ENCODE measurements at places on chromosomes 1 and 21.

DNA sequence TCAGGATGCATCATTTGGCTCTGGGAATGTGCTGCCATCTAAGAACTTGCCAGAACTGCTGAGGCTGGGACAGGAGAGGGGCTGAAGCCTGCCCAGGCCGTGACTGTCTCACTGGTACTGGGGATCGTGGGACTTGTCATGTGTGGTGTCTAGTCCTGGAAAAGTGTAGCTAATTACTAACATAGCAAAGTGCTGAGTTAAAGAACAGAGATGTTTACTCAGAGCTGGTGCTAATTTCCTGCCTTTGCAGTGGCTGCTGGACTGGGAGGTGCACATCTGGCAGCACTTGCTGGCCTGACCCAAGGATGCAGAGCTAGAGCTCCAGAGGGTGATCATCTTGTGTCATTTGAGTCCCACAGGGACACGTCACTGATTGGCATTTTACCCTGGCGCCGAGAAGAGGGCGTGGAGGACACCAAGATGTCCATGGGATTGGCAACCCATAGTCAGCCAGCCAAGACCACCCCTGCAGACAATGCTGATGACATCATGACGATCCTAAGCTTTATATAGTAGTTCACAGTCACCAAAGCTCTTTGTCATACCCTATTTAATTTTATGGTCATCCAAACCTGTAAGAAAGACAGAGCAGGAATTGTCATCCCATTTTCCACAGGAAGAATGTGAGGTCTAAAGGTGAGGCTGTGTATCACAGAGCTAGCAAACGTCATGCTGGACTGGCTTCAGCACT, 110.1 kb upstream of the SLC44A3 start:
- no peak overlapping the region for H3K27ac ChIP-seq
- no peaks in the 10 kb centered on the region for H3K36me3 ChIP-seq
- H3K4me3 ChIP-seq, result no peak overlapping the region

- H3K4me3 ChIP-seq, result no peak overlapping the region
- no peaks in the 10 kb centered on the region for H3K36me3 ChIP-seq
- no peaks in the 10 kb centered on the region for H3K4me1 ChIP-seq
- no peaks in the 10 kb centered on the region for H3K27me3 ChIP-seq
- no peak for DNase-seq
- H3K27ac ChIP-seq, result no peak overlapping the region
These were observed 162.7 kb downstream of the ST6GALNAC3 start for GRCh38 chr1:76237211-76237610.

- H3K4me3 ChIP-seq, result no peak overlapping the region
- no peak overlapping the region for H3K27ac ChIP-seq
- no peak for DNase-seq
- H3K27me3 ChIP-seq, result no peaks in the 10 kb centered on the region
- peaks cover 18% of the 10 kb centered on the region for H3K4me1 ChIP-seq
These were observed 91.6 kb downstream of the LRRC8C start for GRCh38 chr1:89724369-89725010.

DNA sequence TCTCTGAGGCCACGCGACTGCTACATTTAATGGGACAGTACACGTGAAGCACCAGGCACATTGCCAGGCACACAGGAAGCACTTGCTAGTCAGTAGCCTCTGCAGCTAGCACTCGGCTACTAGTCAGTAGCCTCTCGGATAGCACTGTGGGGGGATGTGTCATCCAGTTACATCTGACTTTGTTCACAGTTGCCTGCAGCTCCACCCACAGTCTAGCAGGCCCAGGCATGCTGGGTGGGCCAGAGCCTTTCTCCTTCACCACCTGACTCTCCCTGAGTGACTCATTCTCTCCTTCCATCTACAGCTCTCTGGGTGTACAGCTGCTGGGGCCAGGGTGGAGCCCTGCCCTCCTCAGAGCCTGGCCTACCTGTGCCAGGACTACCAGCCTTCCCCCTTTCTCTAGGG, 51.5 kb downstream of the PTPRF start:
- H3K27ac ChIP-seq, result no peak overlapping the region
- H3K27me3 ChIP-seq, result no peaks in the 10 kb centered on the region
- no peak overlapping the region for H3K4me3 ChIP-seq
- no peaks in the 10 kb centered on the region for H3K36me3 ChIP-seq
- H3K4me1 ChIP-seq, result no peaks in the 10 kb centered on the region

GRCh38 chr1:7375329-7375728, 395.8 kb upstream of the VAMP3 start:
- H3K4me3 ChIP-seq, result no peak overlapping the region
- no peak overlapping the region for H3K27ac ChIP-seq
- no peak for DNase-seq
- H3K4me1 ChIP-seq, result no peaks in the 10 kb centered on the region
- no peaks in the 10 kb centered on the region for H3K36me3 ChIP-seq

DNA sequence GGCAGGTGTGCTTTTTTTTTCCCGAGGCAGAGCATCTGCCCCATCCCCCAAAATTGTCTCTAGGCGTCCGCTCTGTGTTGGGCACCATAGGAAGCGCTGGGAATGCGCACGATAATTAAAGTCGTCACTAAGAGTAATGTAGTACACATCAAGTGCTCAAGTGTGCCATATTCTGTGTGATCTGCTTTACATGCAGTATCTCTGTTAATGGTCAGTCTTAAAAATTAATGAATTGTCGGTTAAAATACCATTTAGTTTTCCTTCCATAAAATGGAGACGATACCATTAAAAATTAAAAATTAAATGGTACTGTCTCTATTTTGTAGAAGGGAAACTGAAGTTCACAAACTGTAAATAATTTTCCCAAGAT, 544 bp upstream of the CCT8 start:
- H3K27ac ChIP-seq, result peak overlapping the region; percentile 88
- H3K27me3 ChIP-seq, result no peaks in the 10 kb centered on the region
- peaks cover 9% of the 10 kb centered on the region for H3K36me3 ChIP-seq
- peak overlapping the region; percentile 80 for H3K4me3 ChIP-seq
- peaks cover 29% of the 10 kb centered on the region for H3K4me1 ChIP-seq
- no peak for DNase-seq

DNA sequence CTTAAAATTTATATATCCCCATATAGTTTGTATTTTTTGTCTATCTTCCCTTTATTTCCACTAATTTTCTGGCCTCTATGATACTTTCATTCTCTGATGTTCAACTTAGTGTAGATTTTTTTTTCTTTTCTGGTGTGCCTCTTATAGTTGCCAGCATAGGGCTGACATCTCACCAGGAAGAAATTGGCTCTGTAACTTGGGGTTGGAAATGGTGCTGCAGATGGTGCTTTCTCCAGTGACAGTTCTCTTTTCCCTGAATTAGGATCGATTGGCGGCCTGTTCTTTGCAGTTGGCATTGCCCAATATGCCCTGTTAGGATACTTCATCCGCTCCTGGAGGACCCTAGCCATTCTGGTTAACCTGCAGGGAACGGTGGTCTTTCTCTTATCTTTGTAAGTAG, 50.3 kb downstream of the SLC22A15 start:
- H3K27me3 ChIP-seq, result no peaks in the 10 kb centered on the region
- no peak overlapping the region for H3K27ac ChIP-seq
- no peak for DNase-seq
- no peaks in the 10 kb centered on the region for H3K36me3 ChIP-seq

GRCh38 chr1:224689374-224689773, 73.3 kb downstream of the CNIH3 start:
- H3K36me3 ChIP-seq, result no peaks in the 10 kb centered on the region
- H3K4me1 ChIP-seq, result no peaks in the 10 kb centered on the region
- H3K4me3 ChIP-seq, result no peak overlapping the region
- no peak for DNase-seq

GRCh38 chr1:161792740-161793139, 26.6 kb downstream of the ATF6 start:
- no peaks in the 10 kb centered on the region for H3K4me1 ChIP-seq
- no peak for DNase-seq
- no peak overlapping the region for H3K27ac ChIP-seq
- no peaks in the 10 kb centered on the region for H3K27me3 ChIP-seq
- no peak overlapping the region for H3K4me3 ChIP-seq

GRCh38 chr1:150808846-150809245, 786 bp upstream of the CTSK start:
- H3K4me3 ChIP-seq, result no peak overlapping the region
- H3K36me3 ChIP-seq, result peaks cover 6% of the 10 kb centered on the region
- no peaks in the 10 kb centered on the region for H3K27me3 ChIP-seq
- H3K27ac ChIP-seq, result no peak overlapping the region
- peaks cover 9% of the 10 kb centered on the region for H3K4me1 ChIP-seq

- H3K4me3 ChIP-seq, result no peak overlapping the region
- H3K27me3 ChIP-seq, result no peaks in the 10 kb centered on the region
- H3K36me3 ChIP-seq, result no peaks in the 10 kb centered on the region
- no peak for DNase-seq
- no peaks in the 10 kb centered on the region for H3K4me1 ChIP-seq
These were observed 39.5 kb downstream of the PDPN start for GRCh38 chr1:13623021-13623637.

DNA sequence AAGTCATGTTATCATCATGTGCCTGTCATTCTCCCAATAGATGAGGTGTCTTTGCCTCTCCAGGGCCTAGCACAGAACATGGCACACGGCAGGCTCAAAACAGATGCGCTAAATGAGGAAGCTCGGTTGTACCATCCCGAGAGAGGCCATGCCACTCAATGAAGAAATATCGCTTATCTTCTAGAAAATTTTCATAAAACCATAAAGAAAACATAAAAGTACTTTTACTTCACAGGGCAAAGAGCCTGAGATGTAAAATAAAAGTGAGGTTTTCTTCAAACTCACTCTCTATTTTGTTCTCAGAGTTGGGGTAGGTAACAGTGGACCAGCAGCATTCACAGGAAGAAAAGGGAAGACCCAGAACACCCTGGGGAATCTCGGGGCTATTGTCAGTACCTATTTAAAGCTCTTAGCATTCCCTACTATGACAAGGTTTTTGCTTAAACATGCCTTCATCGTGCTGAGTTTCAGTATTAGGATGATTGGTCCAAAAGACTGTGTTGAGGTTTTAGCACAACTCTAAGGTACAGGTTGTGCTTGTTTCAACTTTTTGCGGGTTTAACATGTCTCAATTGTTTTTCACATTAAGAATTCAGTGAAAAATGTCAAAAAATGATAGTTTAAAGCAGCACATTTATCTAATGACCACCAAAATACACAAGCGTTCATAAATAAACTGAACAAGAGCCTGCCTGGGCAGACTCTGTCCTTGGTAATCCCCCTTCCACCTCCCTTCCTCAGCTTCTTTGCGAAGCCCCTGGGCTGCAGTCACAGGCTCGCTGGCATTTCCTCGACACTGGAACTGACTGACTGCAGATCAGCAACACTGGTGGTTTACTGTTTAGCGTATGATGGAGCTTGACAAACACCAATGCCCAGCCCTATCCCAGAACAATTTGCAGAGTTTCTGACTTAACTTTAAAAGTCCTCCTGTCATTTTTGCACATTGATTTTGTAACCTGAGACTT, 55.6 kb downstream of the COQ8A start:
- no peaks in the 10 kb centered on the region for H3K27me3 ChIP-seq
- no peak for DNase-seq
- no peak overlapping the region for H3K27ac ChIP-seq
- no peaks in the 10 kb centered on the region for H3K36me3 ChIP-seq
- no peak overlapping the region for H3K4me3 ChIP-seq

DNA sequence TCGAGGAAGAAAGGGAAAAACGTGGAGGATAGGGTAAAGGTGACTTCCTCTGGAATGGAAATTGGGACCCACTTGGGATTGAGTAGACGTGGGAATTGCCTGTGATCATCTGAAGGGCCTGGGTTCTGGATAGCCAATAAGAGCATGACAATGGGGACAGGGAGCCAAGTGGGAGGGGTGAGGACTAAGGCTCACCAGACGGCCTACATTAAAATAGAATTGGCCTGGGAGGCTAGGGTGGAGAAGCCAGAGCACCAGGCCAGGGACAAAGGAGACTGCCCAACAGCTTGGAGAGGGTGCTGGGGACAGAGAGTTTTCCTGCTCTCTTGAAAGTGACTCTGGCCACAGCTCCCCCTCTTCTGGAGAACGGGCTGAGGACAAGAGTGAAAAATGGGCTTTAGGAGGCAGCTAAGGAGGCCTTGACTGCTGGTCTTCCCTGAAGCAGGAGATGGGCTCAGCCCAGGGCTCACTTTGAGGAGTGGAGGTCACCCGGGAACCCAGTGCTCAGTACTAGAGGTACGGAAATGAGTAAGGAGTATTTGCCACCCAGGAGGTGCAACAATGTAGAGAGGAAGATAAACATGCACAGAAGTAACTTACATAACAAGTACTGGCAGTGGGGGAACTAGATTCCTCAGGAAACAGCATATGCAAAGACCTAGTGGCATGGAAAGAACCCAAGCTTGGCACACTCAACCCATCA, 18.8 kb downstream of the INKA2 start:
- no peaks in the 10 kb centered on the region for H3K27me3 ChIP-seq
- no peak overlapping the region for H3K4me3 ChIP-seq
- no peak overlapping the region for H3K27ac ChIP-seq
- DNase-seq, result no peak
- H3K36me3 ChIP-seq, result no peaks in the 10 kb centered on the region

DNA sequence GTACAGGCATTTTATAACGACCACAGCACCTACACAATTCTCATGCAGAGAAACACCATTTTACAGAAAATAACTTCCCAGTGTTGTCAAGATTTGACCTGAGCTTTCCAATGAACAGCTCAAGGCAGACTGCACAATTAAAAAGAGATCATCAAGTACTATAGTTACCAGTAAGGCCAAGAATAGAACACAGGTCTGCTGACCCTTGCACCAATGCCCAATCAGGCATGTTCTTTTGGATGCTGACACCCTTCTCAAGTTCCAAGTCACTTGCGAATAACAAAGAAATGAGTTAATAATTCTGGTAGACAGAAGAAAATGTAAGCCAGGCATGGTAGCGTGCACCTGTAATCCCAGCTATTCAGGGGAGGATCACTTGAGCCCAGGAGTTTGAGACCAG, 101.9 kb downstream of the SLC45A1 start:
- H3K36me3 ChIP-seq, result peaks cover 4% of the 10 kb centered on the region
- no peaks in the 10 kb centered on the region for H3K27me3 ChIP-seq
- no peak for DNase-seq
- peaks cover 44% of the 10 kb centered on the region for H3K4me1 ChIP-seq
- H3K27ac ChIP-seq, result no peak overlapping the region

DNA sequence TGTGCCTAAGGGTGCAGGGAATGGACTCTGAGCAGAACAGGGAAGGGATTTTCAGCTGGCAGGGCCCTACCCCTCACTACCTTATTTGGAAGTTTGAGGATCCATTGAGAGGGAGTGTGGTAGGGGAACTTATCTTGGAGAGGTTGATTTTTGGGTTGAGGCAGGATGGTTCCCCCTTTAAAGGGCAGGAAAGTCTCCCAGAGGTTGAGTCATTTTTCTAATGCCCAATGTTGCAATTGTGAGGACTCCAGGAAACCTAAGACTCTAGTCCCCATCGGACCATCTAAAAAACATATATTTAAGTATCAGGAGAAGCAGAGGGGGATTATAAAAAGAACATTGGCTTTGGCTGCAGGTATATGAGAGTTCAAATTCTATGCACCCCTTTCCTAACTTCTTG, 47.3 kb downstream of the SAMD13 start:
- no peaks in the 10 kb centered on the region for H3K4me1 ChIP-seq
- DNase-seq, result no peak
- no peaks in the 10 kb centered on the region for H3K36me3 ChIP-seq
- H3K4me3 ChIP-seq, result no peak overlapping the region
- no peak overlapping the region for H3K27ac ChIP-seq

GRCh38 chr1:9340864-9341263, 48.2 kb downstream of the SPSB1 start:
- no peak overlapping the region for H3K27ac ChIP-seq
- H3K4me1 ChIP-seq, result no peaks in the 10 kb centered on the region
- DNase-seq, result no peak

All from naive thymus-derived CD4-positive, alpha-beta T cell (primary cell).